Kidney epithelial cell (primary cell): ENCODE measurements at places on chromosomes 1 and 21. TPM values are rescaled to one million over a fixed set of nuclear protein-coding genes. Genes with fewer than 3 reads are reported as not detected.

DNA sequence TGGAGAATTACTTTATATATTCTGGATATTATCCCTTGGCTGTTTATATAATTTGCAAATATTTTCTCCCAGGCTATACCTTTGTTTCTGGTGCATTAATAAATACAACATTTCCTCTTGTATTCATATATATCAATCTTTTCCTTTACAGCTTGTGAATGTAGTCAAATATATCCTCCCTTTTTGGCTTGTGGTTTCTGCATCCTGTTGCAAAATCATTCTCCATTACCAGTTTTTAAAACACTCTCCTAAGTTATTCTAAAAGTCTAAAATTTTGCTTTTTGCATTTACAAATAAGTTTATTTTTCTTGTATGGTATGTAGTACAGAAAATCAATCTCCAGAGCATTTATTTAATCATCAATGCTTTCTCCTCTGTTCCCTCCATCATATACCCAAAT is 909.4 kb downstream of the ADGRL2 start:
- DNase-seq = no peak

ST6GALNAC5 gene
- total RNA-seq = 9.4 and 10.8 TPM in 2 replicates

GRCh38 chr1:105137543-105138457 is 1388.1 kb downstream of the AMY1C start:
- no peak for DNase-seq

FOXD3 gene
- not detected in 2 replicates for total RNA-seq

GRCh38 chr1:25520446-25521061 is 22.9 kb upstream of the LDLRAP1 start:
- DNase-seq = no peak

HAO2 gene
- total RNA-seq = not detected in 2 replicates
